ENCODE measurements at places on chromosomes 2 and 18.

GRCh38 chr2:202808754-202809153, 62.8 kb downstream of the ICA1L start:
- no peak for DNase-seq

DNA sequence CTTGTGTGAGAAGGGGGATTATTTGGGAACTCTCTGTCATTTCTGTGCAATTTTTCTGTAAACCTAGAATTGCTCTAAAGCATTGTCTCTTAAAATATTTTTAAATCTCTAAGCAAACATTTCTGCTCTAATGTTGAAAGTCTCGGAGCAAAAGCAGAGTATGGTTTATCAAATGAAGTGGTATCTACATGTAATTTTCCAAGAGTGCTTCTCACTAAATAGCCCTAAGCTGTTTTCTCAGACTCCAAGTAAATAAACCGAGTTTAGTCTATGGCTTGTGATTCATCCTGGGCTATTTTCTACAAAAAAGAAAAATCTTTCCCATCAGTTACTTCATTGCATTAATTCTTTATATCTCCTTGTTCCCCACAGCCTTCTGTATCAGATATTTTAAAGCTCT, 90.8 kb downstream of the METTL4 start:
- no peak for DNase-seq

DNA sequence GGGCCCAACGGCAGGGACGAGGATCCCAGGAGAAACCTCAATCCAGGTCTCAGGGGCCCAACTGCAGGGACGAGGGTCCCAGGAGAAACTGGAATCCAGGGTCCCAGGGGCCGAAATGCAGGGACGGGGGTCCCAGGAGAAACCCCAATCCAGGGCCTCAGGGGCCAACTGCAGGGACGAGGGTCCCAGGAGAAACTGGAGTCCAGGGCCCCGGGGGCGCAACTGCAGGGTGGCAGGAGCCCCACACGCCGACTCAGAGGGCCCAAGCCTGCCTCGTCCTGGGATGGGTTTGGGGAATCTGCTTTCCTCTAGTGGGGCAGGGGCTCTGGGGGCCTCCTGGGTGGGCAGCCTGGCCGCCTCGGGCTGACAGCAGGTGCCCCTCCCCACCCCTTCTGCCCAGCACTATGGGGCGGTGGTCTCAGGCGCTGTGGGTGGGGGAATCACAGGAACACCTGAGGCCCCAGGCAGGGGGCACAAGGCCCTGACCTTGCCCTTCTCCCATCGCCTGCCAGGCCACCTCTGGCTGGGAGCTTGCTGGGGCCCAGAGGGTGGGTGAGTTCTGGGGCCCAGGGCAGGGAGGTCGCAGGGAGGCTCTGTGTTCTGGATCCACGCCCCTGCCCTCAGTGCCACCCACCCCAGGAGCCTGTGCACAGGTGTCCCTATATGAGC, 7.1 kb downstream of the RTP5 start:
- no peak for DNase-seq

DNA sequence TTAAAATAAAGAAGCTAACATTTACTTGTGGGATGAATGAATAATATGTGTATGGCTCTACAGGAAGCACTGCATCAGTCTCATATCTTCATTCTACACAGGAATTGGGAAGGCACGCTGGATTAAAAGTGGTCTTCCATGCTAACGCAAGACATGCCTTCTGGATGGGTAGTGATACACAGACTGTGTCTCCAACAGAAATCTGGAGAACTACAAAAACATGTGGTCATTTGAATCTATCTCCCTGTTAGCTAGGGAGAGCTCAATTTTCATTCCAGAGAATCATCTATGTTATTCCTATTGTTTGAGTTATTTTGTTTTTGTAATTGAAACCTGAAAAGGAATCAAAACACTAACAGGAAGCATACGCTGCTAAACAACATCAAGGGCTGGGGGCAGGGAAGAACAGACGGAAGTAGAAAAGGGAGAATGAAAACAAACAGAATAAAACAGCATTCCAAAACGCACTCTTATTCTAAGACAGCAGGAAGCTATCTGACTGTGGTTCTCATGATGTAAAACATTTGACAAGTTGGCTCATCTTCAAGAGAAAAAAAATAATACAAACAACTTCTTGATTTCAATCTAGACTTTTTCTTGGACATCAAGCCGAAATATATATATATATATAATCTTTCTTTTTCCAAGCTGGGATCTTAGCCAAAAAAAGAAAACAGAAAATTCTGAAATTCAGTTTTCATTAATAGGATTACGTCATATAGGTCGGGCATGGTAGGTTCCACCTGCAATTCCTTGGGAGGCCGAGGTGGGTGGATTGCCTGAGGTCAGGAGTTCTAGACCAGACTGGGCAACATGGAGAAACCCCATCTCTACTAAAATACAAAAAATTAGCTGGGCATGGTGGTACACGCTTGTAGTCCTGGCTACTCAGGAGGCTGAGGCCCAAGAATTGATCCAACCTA, 31.5 kb upstream of the ASNSD1 start:
- DNase-seq: no peak

- DNase-seq: no peak
Measured at GRCh38 chr18:48284743-48285142, 124.4 kb downstream of the ZBTB7C start.

- no peak for DNase-seq
Measured at GRCh38 chr2:12965540-12966269, 249.0 kb downstream of the TRIB2 start.

GRCh38 chr2:240472078-240472790, 36.8 kb downstream of the GPC1 start:
- DNase-seq: no peak

DNA sequence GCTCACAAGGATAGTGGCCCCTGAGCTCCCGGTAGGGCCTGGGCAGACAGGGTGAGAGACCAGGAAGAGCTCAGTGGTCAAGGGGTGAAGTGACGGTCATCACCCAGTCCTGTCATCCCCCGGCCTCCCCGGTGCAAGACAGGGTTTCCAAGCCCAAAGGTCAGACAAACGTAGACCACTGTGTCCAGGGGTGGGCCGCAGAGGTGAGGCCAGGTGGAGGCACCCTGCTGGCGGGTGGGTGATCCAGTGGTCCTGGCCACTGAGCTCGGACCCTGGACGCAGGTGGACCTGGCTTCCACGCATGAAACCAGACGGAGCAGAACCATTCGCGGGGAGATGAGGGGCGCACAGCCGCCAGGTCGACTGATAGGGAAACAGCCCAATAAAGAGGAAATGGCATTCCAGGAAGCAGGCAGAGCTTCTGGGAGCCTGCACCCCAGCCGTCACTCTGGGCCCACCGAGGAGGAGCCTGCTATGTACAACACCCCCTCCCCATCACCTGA, 14.4 kb upstream of the SNED1 start:
- no peak for DNase-seq

- DNase-seq: no peak
Measured at GRCh38 chr2:8571301-8571791, 110.5 kb upstream of the ID2 start.

DNA sequence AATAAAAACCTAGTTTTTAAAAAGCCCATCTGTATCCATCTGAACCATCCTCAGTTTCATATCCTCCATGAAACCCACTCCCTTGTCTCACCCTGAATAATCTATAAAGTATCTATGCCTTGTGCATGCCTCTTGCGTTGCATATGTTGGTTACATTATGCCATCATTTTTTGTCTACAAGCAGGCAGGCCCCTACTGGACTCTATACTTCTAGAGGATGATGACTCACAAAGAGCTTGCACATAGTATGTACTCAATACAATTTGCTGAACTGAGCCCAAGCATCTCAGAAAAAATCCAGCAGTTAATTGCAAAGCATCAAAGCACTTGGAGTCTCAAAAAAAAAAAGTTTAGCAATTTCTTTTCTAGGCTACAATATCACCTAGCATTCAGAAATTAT, 95.6 kb downstream of the DYM start:
- no peak for DNase-seq

DNA sequence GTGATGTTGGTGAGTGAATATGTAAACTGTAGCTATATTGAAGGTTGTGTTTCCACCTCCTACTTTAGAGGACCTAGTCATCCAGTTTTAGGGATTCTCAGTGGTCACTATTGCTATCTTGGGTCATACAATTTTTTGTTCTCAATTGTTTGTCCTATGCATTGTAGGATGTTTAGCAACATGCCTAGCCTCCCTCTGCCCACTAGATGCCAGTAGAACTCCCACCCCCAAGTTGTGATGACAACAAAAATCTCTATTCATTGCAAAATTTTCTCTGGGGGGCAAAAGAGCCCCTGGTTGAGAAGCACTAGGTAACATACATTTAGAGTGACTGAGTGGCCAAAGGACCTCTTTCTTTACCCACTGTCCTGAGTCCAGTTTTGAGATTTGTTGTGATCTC, 87.3 kb downstream of the LRRTM4 start:
- DNase-seq: no peak

DNA sequence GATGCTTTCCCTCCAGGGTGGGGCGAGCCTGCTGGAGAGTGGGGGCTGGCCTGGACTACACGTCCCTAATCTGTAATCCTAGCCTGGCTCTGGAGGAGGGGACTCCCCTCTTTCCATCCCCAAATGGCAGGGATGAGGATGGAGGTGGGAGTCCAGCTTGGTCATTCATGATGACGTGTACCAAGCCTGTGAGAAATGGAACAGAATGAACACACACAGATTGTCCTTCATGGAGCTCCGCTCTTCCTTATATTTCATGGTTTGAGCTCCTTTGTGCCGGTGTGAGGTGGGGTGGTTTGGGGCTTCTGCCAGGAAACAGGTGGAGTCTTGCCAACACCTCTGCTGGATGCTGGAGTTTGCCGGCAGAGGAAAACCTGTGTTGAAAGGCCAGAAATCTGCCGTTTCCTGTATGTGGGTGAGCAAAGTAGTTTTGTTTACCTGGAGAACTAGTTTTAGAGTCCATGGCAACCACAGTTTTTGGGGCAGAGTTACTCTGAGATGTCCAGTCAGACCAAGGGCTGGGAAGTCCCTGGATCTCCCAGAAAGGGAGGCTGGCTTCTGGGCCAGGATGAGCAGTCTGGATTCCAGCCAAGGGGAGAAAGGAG, 417.6 kb upstream of the MEX3C start:
- DNase-seq: no peak

DNA sequence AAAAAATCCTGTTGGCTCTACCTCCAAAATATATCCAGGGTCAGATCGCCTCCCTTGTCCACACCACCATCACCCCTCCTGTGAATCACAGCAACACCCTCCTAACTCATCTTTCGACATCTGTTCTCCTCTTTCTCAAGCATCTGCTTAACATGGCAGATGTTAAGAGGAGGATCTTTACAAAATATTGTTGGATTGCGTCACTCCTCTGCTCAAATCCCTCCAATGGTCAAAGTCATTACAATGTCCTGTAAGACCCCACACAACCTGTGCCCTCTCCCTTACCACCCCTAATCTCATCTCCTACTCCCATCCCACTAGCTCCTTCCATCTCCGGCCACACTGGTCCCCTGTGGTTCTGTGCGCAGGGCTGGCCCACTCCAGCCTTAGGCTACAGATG, 36.8 kb upstream of the GBX2 start:
- DNase-seq: no peak

DNA sequence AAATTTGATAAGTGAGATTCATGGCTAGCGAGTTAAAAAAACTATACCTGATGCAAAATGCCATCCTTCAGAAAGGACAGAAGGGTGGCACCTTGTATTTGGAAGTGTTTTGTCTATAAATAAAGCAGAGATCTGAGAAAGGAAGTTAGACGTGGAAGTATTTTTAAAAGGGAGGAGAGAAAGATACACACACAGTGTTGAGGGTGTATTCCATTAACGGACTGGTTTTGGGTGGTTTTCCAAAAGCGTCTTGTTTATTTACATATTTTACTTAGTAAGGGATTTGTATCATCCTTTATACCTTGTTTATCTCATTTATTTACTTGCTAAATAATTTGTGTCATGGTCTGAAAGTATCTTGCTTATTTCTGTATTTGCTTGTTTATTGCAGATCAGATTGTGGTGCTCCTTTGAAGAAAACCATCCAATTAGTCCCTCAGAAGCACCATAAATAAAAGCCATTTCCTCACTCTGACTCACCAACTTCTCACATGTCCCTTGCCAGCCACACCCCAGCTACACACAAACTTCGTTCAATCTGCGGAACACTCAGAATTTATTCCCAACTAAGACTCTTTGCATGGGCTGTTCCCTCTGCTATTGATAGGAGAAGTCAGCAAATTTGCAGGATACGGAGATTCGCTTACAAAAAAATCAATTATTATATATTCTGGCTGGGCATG, 90.8 kb downstream of the FAM124B start:
- no peak for DNase-seq

- no peak for DNase-seq
Measured at GRCh38 chr18:26637983-26638382, 89.6 kb upstream of the KCTD1 start.

- DNase-seq: peak; percentile 17
Measured at GRCh38 chr2:60882971-60883753, 1.8 kb downstream of the REL start.

GRCh38 chr2:64771737-64772136, 118.0 kb upstream of the SERTAD2 start:
- DNase-seq: no peak

- DNase-seq: no peak
Measured at GRCh38 chr2:179059026-179059700, 9.2 kb upstream of the CCDC141 start.

- DNase-seq: no peak
Measured at GRCh38 chr2:75752828-75753227, 42.1 kb upstream of the GCFC2 start.

- no peak for DNase-seq
Measured at GRCh38 chr2:207176247-207176646, 10.5 kb upstream of the KLF7 start.

GRCh38 chr18:48974304-48975119, 23.7 kb upstream of the SMAD7 start:
- DNase-seq: no peak

DNA sequence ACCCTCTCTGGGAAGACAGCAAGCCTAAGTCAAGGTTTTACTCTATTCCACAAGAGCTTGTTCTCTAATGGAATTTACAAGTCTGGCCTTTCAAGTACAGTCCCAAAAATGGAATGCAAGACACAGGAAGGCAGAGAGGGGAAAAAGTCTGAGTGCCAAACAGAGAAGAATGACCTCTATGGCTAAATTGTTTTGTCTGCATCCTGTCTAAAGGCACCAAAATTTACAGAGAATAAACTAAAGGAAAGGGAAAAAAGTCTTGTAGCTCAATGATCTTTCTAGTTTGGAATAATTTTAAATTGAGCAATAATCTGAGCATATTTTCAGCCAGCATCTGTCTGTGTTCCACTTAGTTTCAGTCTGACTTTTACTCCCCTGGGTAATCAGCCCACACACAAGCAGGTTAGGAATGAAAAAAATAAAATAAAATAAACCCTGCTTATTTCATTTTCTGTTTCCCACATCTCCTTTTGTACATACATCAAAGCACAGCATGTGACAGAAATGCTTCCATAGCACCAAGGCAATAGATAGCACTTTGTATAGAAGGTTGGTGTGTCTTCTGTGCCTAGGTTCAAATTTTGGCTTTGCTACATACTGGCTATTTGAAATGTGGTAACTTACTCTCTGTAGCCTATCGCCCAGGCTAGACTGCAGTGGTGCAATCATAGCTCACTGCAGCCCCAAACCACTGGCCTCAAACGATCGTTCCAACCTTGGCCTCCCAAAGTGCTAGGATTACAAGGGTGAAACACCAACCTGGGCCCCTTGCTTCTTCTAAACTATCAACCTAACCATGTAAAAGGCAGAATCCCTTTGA, 105.1 kb downstream of the SLC8A1 start:
- DNase-seq: no peak

- no peak for DNase-seq
Measured at GRCh38 chr2:236694146-236694888, 124.7 kb downstream of the ACKR3 start.

GRCh38 chr2:129755786-129756185, 223.7 kb upstream of the RAB6C start:
- no peak for DNase-seq

- no peak for DNase-seq
Measured at GRCh38 chr2:68901199-68901514, 30.0 kb upstream of the BMP10 start.

- DNase-seq: no peak
Measured at GRCh38 chr2:240436683-240437550, 1.5 kb downstream of the GPC1 start.
